Cardiac septum (tissue), 1 donor: ENCODE measurements at places on chromosomes 3 and 15.

GRCh38 chr3:139540651-139541531, 1.3 kb upstream of the RBP1 start:
- DNase-seq, result peak; percentile 15

GRCh38 chr3:113614402-113614801, 82.0 kb downstream of the USF3 start:
- DNase-seq, result no peak

- DNase-seq, result no peak
Observed at GRCh38 chr3:157436583-157437291, at the start of gene PTX3. Gene PTX3 (plus strand): TSS chr3:157436850. CDS start chr3:157436934, 84 bp downstream.

DNA sequence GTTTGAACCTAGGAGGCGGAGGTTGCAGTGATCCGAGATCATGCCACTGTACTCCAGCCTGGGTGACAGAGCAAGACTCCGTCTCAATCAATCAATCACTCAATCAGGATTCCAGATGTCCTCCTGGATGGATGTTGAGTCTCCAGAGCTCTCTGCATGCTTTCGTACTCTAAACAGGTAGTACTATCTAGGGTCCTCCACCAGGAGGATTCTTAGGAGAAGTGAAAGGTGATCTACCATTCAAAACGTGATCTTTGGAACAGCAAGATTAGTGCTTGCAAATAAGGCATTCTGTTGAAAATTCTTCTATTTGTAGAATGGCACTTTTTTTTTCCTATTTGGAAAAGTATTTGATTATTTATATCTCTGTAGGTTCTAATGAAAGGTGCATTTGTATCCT, 34.3 kb downstream of the CNOT10 start:
- DNase-seq, result no peak
